Cardiac septum (tissue), 1 donor: ENCODE measurements at places on chromosomes 6 and 20. TPM values are rescaled to one million over a fixed set of nuclear protein-coding genes. Genes with fewer than 3 reads are reported as not detected.

DNA sequence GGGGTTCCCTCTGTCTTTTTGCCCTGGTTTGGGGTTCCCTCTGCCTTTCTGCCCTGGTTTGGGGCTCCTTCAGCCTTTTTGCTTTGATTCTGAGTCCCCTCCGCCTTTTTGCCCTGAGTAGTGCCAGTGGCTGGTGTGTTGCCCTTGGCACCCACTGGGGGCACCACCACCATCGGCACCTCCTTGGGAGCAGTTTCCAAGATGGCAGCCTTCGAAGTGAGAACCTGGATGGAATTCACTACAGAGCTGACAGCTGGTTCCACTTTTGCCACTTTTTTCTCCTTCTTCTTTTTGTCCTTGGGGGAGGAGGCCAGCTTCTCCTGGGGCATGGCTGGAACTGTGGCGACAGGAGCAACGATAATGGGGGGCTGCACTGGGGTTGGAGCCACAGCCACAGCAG is 22.2 kb downstream of the RRBP1 start:
- DNase-seq = peak; percentile 15

DNA sequence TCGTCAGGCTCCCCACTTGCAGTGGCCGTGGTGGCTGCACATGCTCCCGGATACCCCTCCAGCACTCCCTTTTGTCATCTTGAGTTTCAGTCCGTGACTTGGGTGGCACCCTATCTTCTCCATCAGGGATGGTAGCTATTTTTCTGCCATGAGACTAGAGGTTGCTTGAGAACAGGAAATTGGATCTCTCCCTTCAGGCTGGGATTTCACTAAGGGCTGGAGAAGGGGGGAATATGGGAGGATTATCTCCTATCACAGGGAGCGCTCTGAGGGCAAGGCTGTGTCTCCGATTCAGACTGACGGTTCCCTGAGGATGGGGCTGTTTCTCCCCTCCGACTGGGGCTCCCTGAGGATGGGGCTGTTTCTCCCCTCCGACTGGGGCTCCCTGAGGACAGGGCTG is 123.1 kb downstream of the MRPL14 start:
- DNase-seq = no peak

GRCh38 chr6:160899671-160900430 is 91.7 kb upstream of the MAP3K4 start:
- no peak for DNase-seq

DNA sequence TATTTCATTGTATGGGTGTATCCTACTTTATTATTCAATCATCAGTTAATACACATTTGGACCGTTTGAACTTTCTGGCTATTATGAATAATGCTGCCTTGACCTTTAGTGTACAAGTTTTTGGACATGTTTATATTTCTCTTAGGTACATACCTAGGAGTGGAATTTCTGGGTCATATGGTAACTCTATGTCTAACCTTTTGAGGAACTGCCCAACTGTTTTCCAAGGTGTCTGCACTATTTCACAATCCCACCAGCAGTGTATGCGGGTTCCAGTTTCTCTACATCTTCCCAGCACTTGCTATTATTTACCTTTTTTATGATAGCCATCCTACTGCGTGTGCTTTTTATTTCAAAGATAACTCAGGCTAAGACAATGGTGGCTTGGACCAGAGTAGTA is 14.3 kb upstream of the SLC13A3 start:
- no peak for DNase-seq

- DNase-seq = no peak
Observed at GRCh38 chr6:13952101-13952500, 27.3 kb downstream of the RNF182 start.

GRCh38 chr6:45512717-45513116 is 135.0 kb upstream of the SUPT3H start:
- DNase-seq = no peak

- no peak for DNase-seq
Observed at GRCh38 chr20:52372169-52372568, 180.6 kb upstream of the ZFP64 start.

- DNase-seq = no peak
Observed at GRCh38 chr6:14597090-14597489, 479.5 kb downstream of the CD83 start.

GRCh38 chr6:93785694-93786030 is 366.3 kb upstream of the EPHA7 start:
- DNase-seq = no peak

GRCh38 chr6:41615311-41615710 is 23.0 kb upstream of the MDFI start:
- no peak for DNase-seq

- no peak for DNase-seq
Observed at GRCh38 chr6:22141241-22141745, 155.5 kb downstream of the PRL start.

The BTN1A1 gene
- not detected for total RNA-seq

The TMC2 gene
- not detected for total RNA-seq
